ENCODE measurements at places on chromosomes 16 and 17. TPM values are rescaled to one million over a fixed set of nuclear protein-coding genes. Genes with fewer than 3 reads are reported as not detected.

The KRTAP4-6 gene
- total RNA-seq: not detected

The SYNRG gene
- total RNA-seq: 4.7 TPM

The TBX2 gene
- total RNA-seq: 0.26 TPM

The C17orf50 gene
- not detected for total RNA-seq

The AIPL1 gene
- total RNA-seq: under 0.01 TPM

The LLGL1 gene
- total RNA-seq: 23.2 TPM

The NPIPB13 gene
- 0.64 TPM for total RNA-seq

The ASPA gene
- total RNA-seq: not detected

The FSCN2 gene
- total RNA-seq: 1.3 TPM

The DPEP1 gene
- not detected for total RNA-seq

The CDH8 gene
- 2.6 TPM for total RNA-seq

The EMP2 gene
- 24.6 TPM for total RNA-seq

The TEX19 gene
- total RNA-seq: not detected

The MMP28 gene
- total RNA-seq: 18.7 TPM

The KRTAP2-2 gene
- not detected for total RNA-seq

The IRX3 gene
- total RNA-seq: 2.1 TPM

The TEKT3 gene
- total RNA-seq: not detected

The NOS2 gene
- not detected for total RNA-seq

The MYADML2 gene
- not detected for total RNA-seq

The CCL15 gene
- total RNA-seq: not detected

The GPR139 gene
- total RNA-seq: not detected

The PARD6A gene
- total RNA-seq: 4.4 TPM

The OGFOD1 gene
- total RNA-seq: 63.5 TPM

The VWA3A gene
- total RNA-seq: under 0.01 TPM

The CCR7 gene
- total RNA-seq: not detected

The UQCRC2 gene
- total RNA-seq: 250 TPM

The SPIRE2 gene
- 0.79 TPM for total RNA-seq

The TRPV3 gene
- total RNA-seq: 1.2 TPM

The CYGB gene
- total RNA-seq: 2.1 TPM

The PABPN1L gene
- total RNA-seq: not detected

The PRAC1 gene
- not detected for total RNA-seq

All from bronchial epithelial cell (primary cell).